Glomerular endothelial cell (primary cell): ENCODE measurements at places on chromosomes 5 and 9. TPM values are rescaled to one million over a fixed set of nuclear protein-coding genes. Genes with fewer than 3 reads are reported as not detected.

- DNase-seq = no peak
Observed at GRCh38 chr5:67221487-67222242, 25.1 kb upstream of the CD180 start.

The SV2C gene
- total RNA-seq = not detected in 2 replicates

DNA sequence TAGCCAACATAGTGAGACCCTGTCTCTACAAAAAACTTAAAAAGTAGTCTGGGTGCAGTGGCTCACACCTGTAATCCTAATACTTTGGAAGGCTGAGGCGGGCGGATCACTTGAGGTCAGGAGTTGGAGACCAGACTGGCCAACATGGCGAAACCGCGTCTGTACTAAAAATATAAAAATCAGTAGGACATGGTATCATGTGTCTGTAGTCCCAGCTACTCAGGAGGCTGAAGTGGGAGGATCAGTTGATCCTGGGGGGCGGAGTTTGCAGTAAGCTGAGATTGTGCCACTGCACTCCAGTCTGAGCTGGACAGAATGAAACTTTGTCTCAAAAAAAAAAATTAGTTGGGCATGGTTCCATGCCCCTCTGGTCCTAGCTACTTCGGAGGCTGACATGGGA is 57.9 kb upstream of the MIER3 start:
- DNase-seq = no peak

DNA sequence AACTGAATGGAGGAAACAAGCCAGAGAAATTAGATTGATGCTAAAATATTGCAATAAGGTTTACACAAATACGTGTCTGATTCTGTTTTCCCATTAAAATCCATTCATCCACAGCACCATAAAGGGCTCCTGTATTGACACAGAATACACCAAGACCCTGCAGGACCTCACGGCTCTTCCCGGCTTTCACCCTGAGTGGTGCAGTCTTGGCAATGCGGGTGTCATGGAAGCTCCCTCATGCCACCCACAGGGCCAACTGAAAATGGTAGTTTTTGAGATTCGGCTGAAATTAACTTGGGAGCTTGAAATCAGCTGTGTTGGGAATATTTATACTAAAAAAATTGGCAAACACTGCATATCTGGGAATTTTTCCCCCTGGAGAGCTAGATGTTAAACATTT is 17.3 kb upstream of the EXOC3 start:
- no peak for DNase-seq

GRCh38 chr5:146233441-146233840 is 30.0 kb downstream of the RBM27 start:
- no peak for DNase-seq

The POLR3G gene
- total RNA-seq = 7.9 and 15.1 TPM in 2 replicates

DNA sequence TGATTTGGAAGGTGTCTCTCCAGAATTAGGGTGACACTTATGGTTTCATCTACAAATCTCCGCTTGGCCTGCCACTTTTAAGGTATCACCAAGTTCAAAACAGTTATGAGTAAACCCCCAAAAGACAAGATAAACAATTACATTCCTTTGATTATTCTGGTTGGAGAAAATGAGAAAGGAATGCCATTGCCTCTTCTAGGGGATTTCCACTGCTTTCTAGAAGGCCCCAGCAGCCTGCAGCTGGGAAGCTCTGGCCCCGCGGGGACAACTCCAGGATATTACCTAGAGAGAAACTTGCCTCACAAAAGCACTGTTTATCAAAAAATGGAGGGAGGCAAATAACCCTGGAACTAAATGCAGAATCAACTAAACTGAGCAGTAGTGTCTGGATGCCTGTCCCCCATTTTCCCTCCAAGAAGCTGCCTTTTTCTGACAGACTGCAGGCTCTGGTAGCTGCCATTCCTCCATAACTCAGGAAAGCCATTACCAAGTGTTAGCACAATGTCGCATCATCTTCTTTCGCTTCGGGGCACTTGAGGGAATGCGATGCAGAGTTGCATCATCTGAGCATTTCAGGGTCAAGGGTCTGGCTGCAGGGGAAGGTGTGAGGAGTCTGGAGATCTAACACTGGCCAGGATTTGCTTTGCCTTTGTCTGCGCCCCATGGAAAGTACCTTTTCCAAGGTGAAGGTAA is 71.5 kb upstream of the PLPP6 start:
- no peak for DNase-seq

- DNase-seq = no peak
Observed at GRCh38 chr5:59058969-59059687, 476.3 kb downstream of the RAB3C start.

- DNase-seq = no peak
Observed at GRCh38 chr9:18747595-18747994, 273.6 kb downstream of the ADAMTSL1 start.

DNA sequence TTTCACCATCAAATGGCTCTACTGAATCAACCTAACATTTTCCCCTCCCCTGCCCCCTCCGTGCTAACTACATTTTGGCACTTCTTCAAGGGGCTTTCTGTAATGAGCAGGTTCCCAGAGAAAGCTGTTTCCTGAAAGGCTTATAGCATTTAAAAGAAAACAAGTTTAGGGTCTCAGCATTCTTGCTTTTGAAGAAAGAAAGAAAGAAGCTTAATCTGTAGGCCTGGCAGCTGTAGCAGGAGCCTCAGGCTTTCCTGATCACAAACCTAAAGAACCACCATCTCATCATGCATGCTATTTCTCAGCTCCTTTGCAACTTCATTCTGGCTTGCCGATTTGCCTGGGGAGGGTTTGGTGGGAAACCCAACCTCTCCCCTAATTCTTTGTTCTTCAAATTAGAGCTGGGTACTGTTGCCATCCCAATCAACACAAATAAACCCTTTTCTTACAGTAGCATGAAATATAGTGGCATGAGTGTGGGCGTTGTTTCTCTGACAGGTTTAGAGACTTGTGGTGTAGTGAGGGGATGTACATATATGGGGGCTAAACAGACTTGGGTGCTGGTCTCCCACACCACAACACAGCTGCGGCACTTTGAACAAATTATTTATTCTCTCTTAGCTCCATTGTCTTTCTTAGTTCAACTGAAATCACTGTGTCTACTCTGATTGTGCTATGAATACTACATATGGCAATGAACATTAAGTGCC is 160.5 kb upstream of the TNC start:
- DNase-seq = no peak

The TLE4 gene
- total RNA-seq = 45.1 and 45.7 TPM in 2 replicates

DNA sequence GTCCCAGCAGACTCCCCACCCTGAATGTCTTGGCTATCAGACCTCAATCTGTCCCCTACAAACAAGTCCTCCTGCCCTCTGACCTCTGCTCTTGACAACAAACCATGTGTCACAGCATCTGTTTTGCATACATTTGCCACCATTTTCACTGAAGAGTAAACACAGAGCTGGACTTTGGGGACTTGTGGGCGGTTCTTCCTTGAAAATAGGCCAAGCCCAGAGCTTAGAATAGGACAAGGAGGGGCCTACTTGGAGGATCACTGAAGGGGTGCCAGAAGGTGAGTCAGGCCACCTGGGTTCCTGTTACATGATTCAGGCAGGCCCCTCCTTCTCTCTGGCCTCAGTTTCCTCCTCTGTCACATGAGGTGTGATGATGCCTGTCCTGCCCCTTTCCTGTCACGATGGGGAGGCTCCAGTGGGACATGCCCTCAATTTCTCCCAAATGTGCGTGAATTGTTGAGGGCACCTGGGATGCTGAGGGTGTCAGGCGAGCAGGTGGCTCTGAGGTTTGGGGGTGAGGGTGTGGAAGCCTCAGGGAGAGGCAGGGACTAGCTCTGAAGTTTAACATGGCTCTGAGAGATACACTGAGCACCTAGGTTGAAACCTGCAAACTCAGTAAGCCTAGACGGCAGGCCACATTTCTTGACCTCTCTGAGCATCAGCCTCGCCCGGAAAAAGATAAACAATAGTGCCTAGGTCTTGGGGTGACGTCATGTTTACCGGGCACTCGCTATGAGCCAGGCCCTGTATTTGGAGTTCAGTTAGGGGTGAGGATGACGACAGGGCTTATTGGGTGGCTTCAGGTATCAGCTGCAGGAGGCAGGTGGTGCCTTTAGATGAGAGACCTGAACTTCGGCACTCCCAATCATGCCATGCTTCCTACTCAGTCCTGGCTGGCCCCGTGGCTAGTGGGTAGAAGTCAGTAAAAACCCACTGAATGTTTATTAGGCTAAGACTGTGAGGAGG is 107.6 kb upstream of the PITX1 start:
- DNase-seq = no peak

GRCh38 chr5:43680286-43680685 is 77.3 kb downstream of the NNT start:
- no peak for DNase-seq

DNA sequence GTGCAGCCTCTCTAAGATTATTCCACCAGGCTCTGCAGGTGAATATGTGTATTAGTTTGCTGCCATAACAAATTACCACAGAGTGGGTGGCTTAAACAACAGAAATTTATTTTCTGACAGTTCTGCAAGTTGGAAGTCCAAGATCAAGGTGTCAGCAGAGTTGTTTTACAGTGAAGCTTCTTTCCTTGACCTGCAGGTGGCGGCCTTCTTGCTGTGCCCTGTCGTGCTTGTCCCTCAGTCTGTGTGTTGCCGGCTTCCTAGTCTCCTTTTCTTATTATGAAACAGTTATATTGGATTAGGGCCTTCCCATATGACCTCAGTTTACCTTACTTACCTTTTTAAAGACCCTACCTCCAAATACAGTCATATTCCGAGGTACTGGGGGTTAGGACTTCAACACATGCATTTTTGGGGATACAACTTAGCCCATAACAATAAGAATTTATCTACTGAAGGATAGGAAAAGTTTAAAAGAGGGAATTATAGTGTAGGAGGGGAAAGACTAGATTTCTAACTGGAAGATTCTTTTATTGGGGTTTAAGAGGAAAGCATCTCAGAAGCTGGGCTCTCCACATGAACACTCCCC is 97.4 kb downstream of the OSTF1 start:
- DNase-seq = no peak

The NTRK2 gene
- total RNA-seq = 0.35 and 0.97 TPM in 2 replicates

DNA sequence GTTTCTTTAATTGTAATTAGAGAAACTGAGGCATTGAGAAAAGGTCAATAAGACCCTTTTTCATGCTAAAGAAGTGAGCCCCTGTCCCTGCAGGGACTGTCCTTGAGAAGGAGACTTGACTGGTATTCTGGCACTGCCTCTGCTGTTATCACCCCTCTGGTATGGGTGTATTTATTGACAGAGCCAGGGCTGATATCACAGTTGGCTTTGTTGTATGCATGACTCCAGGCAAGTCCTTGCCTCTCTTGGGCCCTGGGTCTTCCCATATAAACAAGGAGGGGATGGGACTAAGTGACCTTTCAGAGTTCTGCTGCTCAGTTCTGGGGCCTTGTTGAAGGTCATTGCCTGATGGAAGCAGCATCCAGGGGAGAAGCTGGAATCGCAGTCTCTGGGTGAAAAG is 71.8 kb upstream of the PPARGC1B start:
- no peak for DNase-seq

DNA sequence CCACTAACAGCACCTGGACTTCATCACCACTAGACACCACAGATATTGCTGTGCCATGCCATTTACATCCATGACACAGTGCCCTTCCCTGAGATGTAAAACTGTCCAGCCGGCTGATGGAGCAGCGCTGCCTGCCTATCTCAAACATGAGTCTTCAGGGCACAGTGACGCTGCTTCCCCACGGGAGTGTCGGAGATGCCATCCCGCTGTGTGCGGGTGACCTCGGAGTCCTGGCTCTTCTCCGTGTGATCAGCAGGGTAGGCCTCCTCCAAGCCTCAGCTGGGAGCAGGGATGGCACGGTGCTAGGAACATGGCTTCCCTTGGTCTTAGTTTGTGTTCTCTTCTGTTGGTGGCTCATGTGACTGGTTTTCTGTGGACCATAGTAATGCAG is 130.3 kb upstream of the FAM120A start:
- DNase-seq = no peak
